ENCODE measurements at places on chromosomes 2 and 18. TPM values are rescaled to one million over a fixed set of nuclear protein-coding genes. Genes with fewer than 3 reads are reported as not detected.

GRCh38 chr18:13611142-13611600 lies 115.2 kb downstream of the FAM210A start:
- no peak for DNase-seq
- peaks cover 77% of the 10 kb centered on the region for H3K4me1 ChIP-seq
- no peaks in the 10 kb centered on the region for H3K36me3 ChIP-seq
- H3K4me3 ChIP-seq, result peak overlapping the region; percentile 51
- H3K27me3 ChIP-seq, result no peaks in the 10 kb centered on the region

- H3K27ac ChIP-seq, result no peak overlapping the region
- no peaks in the 10 kb centered on the region for H3K36me3 ChIP-seq
- no peak overlapping the region for H3K4me3 ChIP-seq
- peaks cover 53% of the 10 kb centered on the region for H3K27me3 ChIP-seq
- DNase-seq, result no peak
- H3K4me1 ChIP-seq, result no peaks in the 10 kb centered on the region
Observed at GRCh38 chr2:218832520-218832919, 917 bp upstream of the PRKAG3 start.

DNA sequence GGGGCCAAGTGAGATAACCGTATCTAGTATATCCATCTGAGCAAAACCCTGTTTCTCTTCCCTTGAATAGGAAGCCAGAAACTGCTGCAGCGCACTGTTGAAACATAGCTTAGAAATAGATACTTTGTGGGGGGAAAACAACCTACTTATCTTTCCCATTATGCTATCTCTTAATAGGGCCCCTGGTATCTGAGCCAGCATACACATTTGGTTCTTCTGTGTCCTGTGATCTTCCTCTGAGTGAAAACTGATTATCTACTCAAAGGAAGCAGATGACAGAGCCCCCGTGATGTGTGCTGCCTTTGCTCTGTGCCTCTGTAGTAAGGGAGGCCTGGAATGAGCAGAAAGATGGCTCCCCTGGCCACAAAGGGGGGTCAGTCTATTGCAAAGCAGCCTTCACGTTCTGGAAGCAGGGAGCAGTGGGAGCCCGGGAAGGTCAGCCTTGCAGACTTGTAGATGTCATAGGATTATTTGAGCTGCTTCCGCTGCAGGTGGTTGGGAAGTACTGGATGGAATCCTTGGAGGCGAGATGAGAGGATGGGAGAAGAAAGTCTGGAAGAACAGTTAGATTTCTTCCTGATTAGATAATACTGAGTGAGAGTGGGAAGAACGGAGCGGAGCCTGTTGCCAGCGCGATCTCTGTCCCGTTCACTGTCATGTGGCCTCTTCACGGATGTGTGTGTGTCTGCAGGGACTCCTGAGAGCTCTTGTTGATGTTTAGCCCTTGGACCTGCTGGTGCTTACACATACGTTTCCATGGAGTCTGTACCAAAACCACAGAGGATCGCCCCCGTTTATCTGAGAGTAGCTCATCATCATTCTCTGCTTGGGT lies 150.1 kb downstream of the AGAP1 start:
- no peaks in the 10 kb centered on the region for H3K4me1 ChIP-seq
- H3K27ac ChIP-seq, result no peak overlapping the region
- no peaks in the 10 kb centered on the region for H3K27me3 ChIP-seq
- H3K4me3 ChIP-seq, result no peak overlapping the region
- H3K36me3 ChIP-seq, result no peaks in the 10 kb centered on the region
- DNase-seq, result no peak

GRCh38 chr2:70477441-70477844 lies 76.2 kb downstream of the TGFA start:
- no peak overlapping the region for H3K27ac ChIP-seq
- no peak overlapping the region for H3K4me3 ChIP-seq
- no peaks in the 10 kb centered on the region for H3K27me3 ChIP-seq
- DNase-seq, result no peak
- H3K4me1 ChIP-seq, result peaks cover 33% of the 10 kb centered on the region

Gene DOCK10
- 209 TPM for total RNA-seq

Gene DTNA
- total RNA-seq, result not detected

Gene BOLL
- total RNA-seq, result not detected

Gene DNAJC5G
- not detected for total RNA-seq

Gene TRABD2A
- total RNA-seq, result 166 TPM

Gene FAP
- not detected for total RNA-seq

Gene HRH4
- 0.34 TPM for total RNA-seq
